ENCODE measurements at places on chromosomes 12 and 14. TPM values are rescaled to one million over a fixed set of nuclear protein-coding genes. Genes with fewer than 3 reads are reported as not detected.

ZDHHC22 gene
- total RNA-seq = not detected

KCNA1 gene
- total RNA-seq = 0.19 TPM

AQP2 gene
- not detected for total RNA-seq

GLT8D2 gene
- 6.3 TPM for total RNA-seq

DIO2 gene
- total RNA-seq = 3.3 TPM

CD69 gene
- total RNA-seq = 11.9 TPM

VDR gene
- total RNA-seq = 9.8 TPM

DDX54 gene
- 46.3 TPM for total RNA-seq

- no peak for DNase-seq
These were observed 269.4 kb upstream of the ALG10 start for GRCh38 chr12:33752854-33753253.

DNA sequence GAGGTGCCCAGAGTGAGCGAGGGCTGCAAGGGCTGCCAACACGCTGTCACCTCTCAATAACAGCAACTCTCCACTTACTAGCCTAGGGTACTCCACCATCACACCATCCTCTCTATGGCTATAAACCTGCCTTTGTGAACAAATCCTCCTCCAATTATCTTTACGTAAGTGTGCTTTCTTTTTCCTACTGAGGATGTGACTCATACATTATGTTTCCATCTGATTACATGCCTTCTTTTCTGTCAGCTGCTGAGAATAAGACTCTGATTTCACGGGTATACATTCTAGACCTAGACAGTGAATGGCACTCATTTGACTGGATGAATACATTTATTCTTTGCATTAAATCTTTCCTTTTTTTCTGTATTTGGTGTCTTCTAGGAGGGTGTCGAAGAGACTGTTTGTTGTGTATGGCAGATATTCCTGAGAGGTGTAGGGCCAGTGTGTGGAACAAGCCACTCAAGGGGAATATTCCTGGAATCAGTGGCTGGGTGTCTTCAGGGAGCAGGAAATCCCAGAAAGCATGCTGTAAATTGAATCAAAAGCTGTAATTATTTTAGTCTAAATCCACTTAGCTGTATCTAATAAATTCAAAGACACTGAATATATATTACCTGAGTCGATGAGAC is 327.3 kb upstream of the TMTC1 start:
- no peak for DNase-seq

DNA sequence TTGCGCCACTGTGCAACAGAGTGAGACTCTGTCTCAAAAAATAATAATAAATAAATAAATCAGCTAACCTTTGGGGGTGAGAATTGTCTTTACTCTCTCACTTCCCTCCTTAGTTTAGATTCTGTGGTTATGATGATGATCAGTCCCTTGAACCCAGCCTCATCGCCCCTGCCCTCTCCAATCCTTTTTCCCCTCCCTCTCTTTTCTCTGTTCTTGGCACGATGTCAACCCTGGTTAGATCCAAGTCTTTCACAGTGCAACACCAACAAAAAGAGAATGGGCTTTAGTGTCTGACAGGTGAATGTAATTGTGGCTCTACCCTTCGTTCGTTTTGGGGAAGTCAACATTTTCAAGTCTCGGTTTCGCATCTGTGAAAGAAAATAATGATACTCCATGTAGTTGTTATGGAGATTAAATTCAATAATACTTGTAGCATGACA is 59.0 kb downstream of the NTN4 start:
- DNase-seq = no peak

DNA sequence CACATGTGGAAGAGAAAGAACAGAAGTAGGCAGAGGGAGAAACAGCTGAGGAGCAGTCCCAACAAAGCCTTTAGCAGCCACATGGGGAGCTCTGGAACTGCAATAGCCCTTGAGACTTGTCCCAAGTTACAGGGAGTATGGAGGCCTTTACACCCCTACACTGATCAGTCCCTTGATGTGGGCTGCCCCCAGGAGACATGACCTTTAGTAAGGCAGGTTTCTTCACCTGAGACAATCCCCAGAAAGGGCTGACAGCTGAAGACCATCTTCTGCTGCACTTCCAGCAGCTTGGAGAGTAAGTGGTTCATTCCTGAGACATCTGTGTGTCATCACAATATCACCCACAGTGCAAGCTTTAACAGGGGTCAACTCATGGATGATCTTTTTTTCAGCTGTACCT is 8.6 kb upstream of the SNAPC1 start:
- DNase-seq = no peak

- no peak for DNase-seq
These were observed 2.0 kb downstream of the SP1 start for GRCh38 chr12:53381731-53382630.

DNA sequence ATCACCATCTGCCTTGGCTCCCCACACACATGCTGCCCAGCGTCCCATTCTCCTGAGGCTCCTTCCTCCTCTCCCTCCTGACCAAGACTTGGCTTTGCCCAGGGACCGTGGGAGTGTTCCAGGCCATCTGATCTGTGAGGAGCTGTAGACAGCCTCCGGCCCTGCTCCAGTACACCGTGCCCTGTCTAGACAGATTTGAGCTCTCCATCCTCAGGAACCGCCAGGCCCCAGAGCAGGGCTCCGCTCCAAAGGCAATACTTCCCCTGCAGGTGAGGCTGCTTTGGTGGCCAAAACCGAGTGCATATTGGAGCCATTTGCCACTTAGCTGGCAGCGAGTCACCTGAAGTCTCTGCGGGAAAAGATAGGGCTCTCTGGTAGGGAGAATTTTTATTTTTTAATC is 147.4 kb downstream of the ANO2 start:
- no peak for DNase-seq

- DNase-seq = no peak
These were observed 11.5 kb upstream of the OR11G2 start for GRCh38 chr14:20179218-20179617.

- no peak for DNase-seq
These were observed 1.8 kb downstream of the GALNT9 start for GRCh38 chr12:132327336-132328171.

GRCh38 chr14:103524002-103524935 is 1.6 kb upstream of the CKB start:
- DNase-seq = no peak

GRCh38 chr14:66425402-66425801 is 60.8 kb upstream of the CCDC196 start:
- DNase-seq = no peak

DNA sequence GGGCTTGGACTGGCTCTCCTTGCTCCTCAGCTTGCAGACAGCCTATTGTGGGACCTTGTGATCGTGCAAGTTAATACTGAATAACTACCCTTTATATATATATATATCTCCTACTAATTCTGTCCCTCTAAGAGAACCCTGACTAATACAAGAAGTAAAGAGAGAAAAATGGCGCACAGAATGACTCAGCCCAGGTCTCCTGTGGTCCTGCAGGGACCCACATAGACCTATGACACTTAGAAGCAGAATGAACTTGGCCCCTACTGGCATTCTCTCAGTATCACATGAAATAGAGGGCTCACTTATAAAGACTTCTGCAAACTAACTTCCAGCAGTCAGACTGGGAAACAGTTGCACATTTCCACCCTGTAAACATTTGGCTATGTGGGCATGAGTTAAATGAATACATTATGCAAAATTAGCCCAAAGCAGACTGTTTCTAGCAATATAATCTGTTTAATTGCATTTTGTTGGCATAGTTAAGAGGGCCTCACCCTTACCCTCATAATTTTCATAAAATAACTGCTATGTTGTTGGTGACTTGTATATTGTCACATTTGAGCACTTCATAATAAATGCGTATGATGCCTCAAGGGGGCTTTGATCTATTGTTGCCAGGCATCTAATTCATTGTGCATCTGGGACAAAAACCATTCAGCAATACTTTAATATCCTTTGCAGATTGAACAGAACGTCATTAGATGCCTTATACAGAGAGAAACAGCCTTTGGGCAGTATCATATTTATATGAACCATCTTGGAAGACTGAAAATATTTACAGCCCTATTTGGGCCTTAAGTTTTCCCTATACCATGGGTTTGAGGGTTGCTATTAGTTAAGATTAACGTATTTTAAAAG is 349.7 kb upstream of the DIO2 start:
- no peak for DNase-seq

DNA sequence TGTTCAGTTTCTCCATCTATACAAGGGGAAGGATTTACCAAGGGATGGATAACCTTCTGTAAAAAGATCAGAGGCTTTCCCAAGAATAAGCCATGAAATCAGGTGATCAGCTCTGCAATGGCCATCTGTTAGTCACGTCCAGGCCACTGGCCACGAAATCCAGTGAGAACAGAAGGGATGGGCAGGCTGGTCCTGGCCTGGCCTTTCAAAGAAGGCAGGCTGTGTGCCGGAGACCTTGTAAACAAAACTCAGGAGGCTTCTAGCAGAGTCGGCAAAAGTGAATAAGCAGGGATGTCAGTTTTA is 68.5 kb downstream of the RNF34 start:
- DNase-seq = no peak

- no peak for DNase-seq
These were observed 349.7 kb downstream of the NRXN3 start for GRCh38 chr14:78519863-78520262.

DNA sequence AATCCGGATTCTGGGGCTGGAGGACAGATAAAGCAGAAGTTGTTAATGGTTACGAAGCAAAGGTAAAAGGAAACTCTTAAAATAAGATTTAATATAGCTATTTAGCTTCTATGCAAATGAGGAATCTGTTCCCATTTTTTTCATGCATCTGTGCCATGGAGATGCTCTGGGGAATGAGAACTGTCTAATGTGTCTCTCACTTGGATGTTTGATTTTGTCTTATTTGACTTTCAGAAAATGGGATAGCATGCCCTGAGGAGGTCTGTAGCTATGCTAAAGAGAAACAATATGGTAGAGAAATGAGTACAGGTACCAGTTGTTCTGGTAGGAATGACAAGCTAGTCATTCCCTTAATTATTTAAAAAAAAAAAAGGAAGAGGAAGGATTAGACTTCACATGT is 24.3 kb downstream of the C12orf76 start:
- DNase-seq = no peak

- DNase-seq = no peak
These were observed 250.2 kb downstream of the TRHDE start for GRCh38 chr12:72522411-72522810.

DNA sequence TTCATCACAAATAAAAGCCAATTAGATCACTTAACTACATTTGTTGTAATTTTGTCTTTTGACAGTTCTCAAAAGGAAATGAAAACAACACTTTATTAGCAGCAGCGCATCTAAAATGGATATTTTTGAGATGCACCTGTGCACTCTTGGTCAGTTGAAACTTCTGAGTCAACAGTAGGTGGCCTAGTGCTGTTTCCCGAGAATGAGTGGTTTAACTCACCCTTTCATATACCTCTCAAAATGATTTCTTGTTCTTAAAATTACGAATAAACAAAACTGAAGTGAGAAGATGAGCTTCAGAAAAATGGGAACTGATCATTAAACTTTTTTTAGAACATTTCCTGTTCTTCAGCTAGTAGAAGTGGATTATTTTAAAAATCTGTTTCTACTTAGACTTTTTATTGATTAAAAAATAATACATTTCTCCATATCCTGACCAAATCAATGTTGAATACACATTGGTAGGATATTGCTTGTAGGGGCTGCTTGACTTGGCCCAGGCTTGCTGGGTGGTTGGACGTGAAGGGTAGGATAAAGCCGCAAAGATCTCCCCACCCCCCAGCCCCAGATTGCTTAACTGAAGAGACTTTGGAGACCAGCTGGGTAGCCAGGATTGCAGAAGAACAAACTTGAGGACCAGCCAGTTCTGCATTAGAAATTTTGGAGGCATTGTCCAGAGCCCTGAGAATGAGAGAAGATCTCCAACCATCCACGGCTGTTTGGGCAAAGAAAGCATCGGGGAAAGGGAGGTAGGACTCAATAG is 22.3 kb upstream of the STK38L start:
- DNase-seq = no peak

GRCh38 chr12:113030875-113031525 is 25.5 kb upstream of the DTX1 start:
- no peak for DNase-seq

DNA sequence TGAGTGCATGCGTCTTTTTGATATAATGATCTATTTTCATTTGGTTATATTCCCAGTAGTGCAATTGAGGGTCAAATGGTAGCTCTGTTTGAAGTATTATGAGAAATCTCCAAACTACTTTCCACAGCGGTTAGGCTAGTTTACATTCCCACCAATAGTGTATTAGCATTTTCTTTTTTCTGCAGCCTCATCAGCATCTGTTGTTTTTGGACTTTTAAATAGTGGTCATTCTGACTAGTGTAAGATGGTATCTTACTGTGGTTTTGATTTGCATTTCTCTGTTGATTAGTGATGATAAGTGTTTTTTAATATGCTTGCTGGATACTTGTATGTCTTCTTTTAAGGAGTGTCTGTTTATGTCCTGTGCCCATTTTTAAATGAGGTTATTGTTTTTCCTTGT is 3.7 kb upstream of the KLRC1 start:
- DNase-seq = no peak

DNA sequence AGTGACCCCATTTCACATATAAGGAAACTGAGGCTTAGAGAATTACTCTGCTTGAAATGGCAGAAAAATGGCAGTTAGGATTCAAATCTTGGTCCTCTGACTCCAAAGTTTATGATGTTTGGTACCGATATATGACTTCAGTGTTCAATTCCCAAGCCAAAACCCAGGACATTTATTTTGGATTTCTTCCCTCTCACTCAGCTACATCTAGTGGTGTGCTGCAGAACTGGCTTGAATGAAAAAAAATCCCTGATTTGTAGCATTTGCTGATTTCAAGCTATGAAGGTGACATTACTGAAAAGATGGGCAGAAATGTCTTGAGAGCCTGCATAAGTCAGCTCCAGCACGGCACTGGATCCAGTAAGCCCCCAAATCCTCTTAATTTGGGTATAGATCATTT is 106.4 kb downstream of the EFCAB11 start:
- DNase-seq = no peak

DNA sequence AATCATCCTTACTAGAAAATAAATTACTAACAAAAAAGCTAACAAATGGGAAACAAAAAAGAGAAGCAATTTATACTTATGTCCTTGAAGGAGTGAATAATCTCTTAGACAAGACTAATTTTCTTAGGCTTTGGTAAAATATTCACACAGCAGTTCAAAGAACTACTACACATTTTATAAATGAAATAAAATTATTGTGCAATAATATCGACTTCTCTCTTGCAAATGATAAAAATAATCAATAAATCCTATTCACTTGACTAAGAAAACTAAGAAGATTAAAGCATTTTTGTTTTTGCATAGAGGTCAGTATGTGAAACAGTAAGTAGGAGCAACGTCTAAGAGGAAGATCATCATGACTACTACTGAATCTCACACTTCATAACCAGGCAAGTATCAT is 82.0 kb downstream of the EML5 start:
- no peak for DNase-seq

DNA sequence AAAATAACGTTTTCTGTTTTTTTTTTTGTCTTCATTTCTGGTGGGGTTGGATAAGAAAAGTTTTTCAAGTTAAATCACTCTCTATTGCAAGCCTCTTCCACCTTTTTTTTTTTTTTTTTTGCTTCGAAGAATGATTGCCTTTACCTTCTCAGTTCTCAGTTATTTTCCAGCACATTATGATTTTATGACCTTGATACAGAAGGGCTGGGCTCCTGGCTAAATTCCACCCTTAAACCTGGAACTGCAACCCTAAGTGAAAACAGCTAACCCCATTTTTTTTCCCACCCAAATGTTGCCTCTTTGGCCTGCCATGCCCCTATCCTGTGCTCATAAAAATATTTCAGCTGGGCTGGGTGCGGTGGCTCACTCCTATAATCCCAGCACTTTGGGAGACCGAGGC is 31.4 kb downstream of the PSEN1 start:
- DNase-seq = no peak

- DNase-seq = peak; percentile 53
These were observed 31.5 kb upstream of the LIMA1 start for GRCh38 chr12:50314636-50315312.

All from mesenteric fat pad (tissue), 1 donor.